ENCODE measurements at places on chromosomes 2 and 18.
A peak's percentile ranks its signal among the peaks of the same experiment; 100 is the strongest.

GRCh38 chr2:28620801-28621171 is 124.9 kb downstream of the PLB1 start:
- DNase-seq = no peak

DNA sequence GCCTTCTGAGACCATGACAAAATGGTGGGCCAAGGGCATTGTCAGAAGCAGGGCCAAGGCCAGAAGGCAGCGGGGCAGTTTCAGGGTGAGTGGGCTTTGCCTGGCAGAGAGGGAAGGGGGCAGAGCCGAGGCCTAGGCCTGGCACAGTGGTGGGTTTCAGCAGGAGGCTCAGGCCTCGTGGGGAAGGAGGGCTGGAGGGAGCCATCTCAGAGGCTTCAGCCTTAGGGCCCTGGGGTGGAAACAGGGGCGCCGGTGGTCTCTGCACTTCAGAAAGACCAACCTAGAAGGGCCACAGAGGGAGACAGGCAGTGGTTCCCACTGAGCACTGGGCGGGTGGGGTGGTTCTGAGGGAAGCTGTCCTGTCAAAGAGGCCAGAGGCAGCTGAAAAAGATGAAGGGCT is 58.0 kb upstream of the SMAD7 start:
- no peak for DNase-seq

GRCh38 chr2:33074197-33074596 is 127.4 kb downstream of the LTBP1 start:
- no peak for DNase-seq

DNA sequence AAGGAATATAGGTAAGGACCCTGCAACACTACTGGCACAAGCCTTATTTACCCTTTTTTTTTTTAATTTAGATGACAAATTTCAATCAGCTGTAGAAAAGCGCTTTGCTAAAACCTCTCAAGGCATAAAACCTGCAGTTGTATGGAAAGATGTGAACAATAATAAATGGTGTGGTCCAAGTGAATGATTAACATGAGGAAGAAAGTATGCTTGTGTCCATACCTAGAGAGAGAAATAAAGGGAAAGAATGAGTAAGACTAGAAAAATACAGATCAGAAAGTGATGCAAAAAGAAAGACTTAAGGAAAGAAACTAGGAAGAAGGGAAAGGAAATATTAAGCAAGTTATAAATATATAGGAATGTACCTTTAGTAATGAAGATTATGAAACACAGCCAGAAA is 119.2 kb upstream of the SCN7A start:
- no peak for DNase-seq

DNA sequence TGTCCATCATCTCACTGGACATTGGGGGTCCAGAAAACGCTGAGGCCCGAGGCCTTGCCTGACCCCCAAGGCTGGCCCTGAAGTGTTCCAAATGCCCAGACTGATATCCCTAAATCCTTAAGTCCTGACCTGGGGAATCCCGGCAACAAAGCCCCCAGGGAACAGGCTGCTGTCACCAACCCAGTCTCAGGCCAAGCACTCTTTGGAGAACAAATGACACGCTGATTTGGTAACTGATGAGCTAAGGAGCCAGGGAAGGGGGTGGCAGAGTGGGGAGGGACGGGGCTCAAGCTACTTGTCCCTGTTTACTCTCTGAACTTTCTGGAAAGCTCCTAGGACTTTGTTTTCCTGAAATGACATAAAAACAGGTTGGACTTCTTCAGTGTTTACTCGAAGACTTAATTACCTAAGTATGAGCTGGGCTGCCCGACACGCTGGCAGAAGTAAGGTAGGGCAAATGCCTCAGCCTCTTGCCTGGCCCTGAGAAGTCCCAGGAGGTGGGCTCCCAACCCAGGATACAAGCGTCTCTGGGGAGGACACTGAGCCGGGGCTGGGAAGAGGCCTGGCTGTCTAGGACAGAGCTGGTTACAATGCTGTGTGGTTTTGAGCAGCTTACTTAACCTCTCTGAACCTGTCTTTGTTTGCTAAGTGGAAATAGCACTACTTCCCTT is 105.5 kb upstream of the GLI2 start:
- no peak for DNase-seq

DNA sequence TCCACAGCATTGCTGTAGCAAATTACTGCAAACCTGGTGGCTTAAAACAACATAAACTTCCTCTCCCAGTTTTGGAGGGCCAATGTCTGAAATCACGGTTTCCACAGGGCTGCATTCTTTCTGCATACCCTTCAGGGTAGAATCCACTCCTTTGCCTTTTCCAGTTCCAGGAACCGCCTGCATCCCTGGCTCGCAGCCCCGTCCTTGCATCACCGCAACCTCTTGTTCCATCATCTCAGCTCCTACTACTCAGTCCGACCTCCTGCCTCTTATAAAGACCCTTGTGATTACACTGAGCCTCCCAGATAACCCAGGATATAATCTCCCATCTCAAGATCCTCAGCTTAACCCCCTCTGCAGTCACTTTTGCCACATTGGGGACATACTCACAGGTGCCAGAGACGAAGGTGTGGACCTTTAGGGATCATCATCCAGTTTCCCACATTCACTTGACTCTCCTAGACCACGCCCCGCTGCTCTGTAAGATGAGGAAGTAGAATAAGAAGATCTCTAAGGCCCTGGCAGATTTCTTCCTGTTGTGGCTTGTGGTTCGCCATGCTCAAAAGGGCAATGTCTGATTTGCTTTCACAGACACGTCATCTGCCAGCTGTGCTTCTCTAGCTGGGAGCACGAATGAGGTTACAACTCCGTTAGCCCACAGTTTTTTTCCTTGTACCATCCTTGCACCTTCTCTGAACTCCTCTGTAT is 103.6 kb upstream of the AGAP1 start:
- DNase-seq = peak; percentile 30

DNA sequence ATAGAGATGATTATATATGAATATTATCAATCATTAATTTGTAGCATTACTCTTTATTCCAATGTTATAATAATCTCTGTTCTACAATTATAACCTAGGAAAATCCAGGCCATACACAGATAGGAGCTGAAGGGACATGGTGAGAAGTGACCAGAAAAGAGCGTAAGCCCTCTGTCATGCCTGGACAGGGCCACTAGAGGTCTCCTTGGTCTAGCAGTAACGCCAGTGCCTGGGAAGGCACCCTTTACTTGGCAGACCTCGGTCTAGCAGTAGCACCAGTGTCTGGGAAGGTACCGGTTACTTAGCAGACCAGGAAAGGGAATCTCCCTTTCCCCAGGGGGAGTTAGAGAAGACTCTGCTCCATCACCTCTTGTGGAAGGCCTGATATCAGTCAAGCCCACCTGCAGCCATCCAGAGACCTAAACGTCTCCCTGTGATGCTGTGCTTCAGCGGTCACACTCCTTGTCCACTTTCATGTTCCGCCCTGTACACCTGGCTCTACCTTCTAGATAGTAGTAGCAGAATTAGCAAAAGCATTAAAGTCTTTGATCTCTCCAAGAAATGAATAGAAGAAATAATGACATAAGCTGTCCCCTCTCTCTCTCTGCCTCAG is 447.5 kb upstream of the FSIP2 start:
- DNase-seq = peak; percentile 65

Data from iris pigment epithelial cell (primary cell).